ENCODE measurements at places on chromosomes 2 and 18.

DNA sequence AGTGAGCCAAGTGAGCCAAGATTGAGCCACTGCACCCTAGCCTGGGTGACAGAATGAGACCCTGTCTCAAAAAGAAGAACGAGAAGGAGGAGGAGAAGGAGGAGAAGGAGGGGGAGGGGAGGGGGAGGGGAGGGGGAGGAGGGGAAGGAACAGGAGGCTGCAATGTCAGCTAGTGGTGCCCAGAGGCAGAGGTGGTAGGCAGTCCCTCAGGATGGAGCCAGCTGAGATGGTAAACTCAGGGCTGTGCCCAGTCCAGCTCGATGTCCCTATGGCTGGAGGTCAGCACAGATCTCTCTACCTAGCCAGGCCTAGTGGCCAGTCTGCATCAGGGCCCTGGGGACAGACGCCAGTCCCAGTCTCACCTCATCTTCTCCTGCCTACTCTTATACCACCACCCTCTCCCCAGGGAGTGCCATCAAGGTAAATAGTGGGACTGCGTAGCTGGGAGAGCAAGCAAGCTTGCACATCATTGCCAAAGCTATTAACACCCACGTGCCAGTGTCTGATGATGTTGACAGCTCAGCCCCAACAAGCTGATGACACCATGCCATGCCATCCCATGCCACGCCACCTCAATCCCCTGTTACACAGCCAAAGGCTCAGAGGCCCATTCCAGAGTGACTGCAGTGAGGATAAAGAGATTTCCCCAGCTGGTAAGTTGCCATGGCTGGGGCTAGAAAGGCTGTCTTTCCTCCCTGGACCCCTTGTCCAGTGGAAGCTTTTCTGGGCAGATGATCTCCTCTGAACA lies 7.6 kb upstream of the PLB1 start:
- DNase-seq: no peak

- no peak for DNase-seq
Measured at GRCh38 chr2:118633371-118634018, 214.0 kb downstream of the EN1 start.

- DNase-seq: no peak
Measured at GRCh38 chr2:20638646-20639430, 12.1 kb downstream of the HS1BP3 start.

DNA sequence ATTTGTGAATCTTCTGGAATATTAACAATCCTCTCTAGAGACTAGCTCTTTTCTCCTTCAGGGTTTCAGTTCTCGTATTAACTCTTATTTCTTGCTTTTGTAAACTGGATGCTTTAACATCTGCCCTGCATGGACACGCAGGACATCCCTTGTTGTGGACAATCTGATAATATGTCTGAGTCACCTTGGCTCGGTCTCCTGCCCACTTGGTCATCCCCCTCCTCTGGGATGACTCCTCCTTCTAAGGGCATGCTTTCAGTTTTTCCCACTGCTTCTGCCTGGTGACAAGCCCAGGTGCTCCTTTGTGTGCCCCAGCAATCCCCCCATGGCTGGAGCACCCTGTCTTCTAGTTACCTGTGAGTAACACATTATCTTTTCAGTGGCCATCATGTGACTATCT lies 460.5 kb downstream of the DSC3 start:
- no peak for DNase-seq

DNA sequence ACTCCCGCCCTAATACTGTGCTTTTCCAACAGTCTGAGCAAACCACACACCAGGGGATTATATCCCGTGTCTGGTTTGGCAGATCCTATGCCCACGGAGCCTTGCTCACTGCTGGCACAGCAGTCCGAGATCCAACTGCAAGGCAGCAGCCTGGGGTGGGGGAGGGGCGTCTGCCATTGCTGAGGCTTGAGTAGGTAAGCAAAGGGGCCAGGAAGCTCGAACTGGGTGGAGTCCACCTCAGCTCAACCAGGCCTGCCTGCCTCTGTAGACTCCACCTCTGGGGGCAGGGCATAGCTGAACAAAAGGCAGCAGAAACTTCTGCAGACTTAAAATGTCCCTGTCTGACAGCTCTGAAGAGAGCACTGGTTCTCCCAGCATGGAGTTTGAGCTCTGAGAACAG lies 44.2 kb downstream of the LNPK start:
- no peak for DNase-seq

- DNase-seq: no peak
Measured at GRCh38 chr2:143575340-143575739, 446.1 kb downstream of the ARHGAP15 start.

DNA sequence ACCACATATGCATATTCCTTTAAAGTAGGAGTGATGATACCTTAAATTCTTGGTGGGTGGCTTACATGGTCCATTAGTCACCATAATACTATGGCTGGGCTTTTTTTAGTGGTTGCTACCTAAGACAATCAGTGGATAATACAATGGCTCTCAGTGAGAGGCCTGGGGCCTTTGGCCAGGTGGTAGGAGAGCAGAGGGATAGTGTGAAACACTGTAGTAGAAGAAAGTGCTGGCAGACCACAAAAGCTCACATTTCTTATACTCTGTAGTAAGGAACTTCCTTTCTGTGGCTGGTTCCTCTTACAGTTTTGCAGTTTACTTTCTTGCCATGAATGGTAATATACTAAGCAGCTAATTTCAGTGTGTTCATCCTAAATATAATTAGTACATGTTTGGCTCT lies 583.5 kb downstream of the XIRP2 start:
- DNase-seq: no peak

DNA sequence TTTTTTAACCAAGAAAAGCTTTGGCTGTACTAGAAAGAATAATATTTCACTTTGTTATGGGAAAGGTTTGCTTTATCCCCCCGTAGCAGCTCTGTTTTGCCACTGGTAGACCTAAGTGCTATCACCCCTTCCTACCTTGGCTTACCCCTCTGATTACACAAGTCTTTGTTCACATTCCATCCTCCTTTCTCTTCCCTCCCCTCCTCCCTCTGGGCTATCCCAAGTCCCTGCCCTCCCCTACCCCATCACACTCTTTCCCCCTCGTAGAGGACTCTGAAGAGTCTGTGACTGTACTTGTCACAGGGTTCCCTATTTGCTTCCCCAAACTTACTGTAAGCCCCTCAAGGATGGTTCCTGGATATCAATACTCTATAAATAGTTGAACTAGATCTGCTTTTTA lies 152.9 kb upstream of the NOSTRIN start:
- DNase-seq: no peak

DNA sequence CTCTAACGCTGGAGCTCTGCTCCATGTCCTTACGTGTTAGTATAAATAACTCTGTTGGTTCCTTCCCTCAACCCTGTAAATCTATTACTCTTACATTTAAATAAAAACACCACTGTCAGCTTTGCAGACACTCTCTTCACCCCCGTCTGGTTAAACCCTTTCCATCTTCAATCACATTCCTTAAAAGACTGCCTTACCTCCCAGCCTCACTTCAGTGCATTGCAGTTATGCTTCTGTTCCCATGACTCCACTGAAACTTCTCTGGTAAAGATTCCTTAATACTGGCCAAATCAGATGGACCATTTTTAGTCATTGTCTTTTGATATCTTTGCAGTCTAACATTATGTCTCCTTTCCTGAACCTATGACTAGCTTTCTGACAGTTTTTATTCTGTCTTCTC lies 61.7 kb downstream of the EML4 start:
- no peak for DNase-seq

GRCh38 chr2:1674276-1674675 lies 70.0 kb downstream of the PXDN start:
- no peak for DNase-seq

DNA sequence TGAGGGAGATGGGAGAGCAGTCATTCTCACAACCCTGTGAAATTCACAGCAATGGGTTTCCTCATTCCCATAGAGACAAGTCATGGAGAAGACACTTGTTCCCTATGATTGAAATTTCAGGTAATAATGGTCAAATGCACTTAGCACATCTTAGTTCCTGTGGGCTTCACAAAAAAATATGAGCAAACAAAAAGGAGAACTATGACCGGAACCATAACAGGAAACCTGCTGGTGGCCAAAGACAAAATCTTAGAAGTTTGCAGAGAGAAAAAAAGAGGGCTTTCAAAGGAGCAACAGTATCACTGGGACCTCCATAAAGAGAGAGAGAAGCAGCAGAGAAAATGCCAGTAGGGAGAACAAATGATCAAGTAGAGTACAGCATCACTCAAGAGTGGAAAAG lies 138.9 kb upstream of the APCDD1 start:
- DNase-seq: no peak

- DNase-seq: no peak
Measured at GRCh38 chr18:26457195-26457594, 91.2 kb downstream of the KCTD1 start.

Measured in activated B cell treated with CpG ODN at 0.5 μM for 24 hours (primary cell).